Activated CD8-positive, alpha-beta memory T cell treated with anti-CD3 and anti-CD28 coated beads for 24 hours (primary cell): ENCODE measurements at places on chromosomes 6 and 20.
A peak's percentile ranks its signal among the peaks of the same experiment; 100 is the strongest.

- no peak for DNase-seq
Measured at GRCh38 chr20:41505184-41505583, 113.0 kb downstream of the CHD6 start.

DNA sequence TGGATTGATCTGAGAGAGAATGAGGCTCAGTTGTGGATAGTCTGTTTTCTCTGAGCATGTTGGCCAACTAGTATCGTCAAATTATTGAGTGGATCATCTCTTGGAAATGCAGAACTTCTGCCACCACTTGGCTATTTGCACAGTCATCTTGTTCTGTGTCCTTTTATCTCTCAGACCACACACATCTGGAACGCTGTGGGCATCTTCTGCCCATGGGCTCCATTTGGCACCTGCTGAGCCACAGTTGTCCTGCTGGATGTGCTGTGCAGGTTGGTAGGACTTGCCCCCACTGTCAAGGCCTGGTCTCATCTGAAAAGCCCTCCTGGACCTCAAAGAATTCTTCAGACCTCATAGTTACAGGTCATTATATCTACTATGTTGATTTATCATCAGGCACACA is 16.7 kb upstream of the C20orf144 start:
- DNase-seq, result no peak

- no peak for DNase-seq
Measured at GRCh38 chr20:61437280-61438206, 185.5 kb downstream of the CDH4 start.

- peak; percentile 37 for DNase-seq
Measured at GRCh38 chr6:158669145-158670035, 19.5 kb downstream of the SYTL3 start.

DNA sequence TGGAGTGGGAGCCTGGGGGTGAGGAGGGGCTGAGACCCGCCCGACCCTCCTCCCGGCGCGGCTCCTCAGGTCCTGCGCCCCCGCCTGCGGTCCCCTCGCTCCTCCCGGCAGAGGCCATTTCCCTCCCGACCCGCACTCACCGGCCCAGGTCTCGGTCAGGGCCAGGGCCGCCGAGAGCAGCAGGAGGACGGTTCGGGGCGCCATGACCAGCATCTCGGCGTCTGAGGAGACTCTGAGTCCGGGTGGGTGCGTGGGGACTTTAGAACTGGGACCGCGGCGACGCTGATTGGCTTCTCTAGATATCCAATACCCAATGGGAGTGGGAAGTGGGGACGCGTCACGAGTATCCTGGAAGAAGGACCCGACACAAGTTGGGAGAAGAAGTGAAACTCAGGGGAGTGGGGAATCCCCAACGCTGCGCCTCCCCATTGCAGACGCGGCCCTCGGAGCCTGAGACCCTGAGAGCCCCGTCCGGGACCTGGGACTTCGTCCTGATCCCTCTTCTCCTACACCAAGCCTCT is at the start of gene HLA-B:
TSS of gene HLA-B (minus strand) at position 234 of the 521 bp plus-strand sequence. CDS start at position 213, 21 bp downstream.
- peak; percentile 83 for DNase-seq

DNA sequence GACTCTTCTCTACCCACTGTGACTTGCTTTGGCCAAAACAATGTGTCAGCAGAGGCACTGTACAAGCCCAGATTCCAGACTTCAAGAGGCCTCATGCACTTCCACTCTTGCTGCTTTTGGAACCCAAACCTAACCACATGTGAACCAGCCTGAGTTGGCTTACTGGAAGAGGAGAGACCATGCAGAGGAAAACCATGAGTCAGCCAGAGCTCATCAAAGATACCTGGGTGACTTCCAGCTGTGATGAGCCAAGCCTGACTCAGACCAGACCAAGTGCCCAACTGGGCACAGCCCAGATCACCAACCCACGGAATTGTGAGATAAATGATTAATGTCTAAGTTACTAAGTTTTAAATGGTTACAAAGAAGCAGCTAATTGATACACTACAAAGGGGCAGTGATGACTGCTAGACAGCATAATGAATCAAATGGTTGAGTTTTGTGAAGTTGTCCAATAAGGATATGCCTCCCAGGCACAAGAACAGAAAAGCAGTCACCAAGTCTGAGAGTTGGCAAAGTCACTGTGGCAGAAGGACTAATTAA is 16.2 kb upstream of the BEND6 start:
- no peak for DNase-seq
